ENCODE measurements at places on chromosomes 12 and 14. TPM values are rescaled to one million over a fixed set of nuclear protein-coding genes. Genes with fewer than 3 reads are reported as not detected.

DNA sequence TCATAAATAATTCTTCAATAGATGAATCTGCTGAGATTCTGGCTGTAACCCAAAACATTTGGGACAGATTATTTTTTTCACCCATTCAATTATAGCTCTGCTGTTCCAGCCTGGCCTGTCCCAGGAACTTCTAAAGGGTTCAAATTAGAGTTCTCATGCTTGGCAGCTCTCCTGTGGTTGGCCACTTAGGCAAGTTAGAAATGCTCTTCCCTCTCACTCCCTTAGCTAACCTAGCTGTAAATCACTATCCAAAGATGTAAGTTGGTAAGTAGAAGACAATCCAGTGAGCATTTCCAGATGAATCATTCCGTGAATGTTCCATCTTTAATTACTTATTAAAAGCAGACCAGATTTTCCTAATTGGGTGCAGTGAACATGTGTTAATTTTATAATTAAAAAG lies 760.4 kb upstream of the TBX3 start:
- H3K4me1 ChIP-seq = peaks cover 14% of the 10 kb centered on the region
- H3K27ac ChIP-seq = no peak overlapping the region
- no peak for DNase-seq
- H3K4me3 ChIP-seq = no peak overlapping the region
- H3K27me3 ChIP-seq = no peaks in the 10 kb centered on the region

TSPAN19 gene
- total RNA-seq = 0.50 TPM

DNA sequence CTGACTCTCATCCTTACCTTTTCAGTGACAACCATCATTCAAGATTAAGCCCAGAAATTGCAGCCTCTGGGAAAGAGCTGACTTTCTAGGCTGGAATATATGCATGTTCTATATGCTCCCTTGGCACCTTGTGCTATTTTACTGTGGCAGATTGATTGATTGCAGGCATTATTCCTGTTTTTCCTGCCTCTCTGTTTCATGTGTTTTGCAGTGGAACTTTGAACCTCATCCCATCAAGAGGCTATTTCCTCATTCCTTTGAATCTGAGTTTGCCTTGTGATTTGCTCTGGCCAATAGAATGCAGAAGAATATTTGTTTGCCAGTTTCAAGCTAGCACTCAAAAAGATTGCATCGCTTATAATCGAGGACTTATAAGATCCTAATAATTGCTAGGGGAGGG lies 174.8 kb upstream of the DCN start:
- no peak for DNase-seq
- H3K27me3 ChIP-seq = no peaks in the 10 kb centered on the region
- no peak overlapping the region for H3K27ac ChIP-seq
- H3K4me3 ChIP-seq = no peak overlapping the region

DNA sequence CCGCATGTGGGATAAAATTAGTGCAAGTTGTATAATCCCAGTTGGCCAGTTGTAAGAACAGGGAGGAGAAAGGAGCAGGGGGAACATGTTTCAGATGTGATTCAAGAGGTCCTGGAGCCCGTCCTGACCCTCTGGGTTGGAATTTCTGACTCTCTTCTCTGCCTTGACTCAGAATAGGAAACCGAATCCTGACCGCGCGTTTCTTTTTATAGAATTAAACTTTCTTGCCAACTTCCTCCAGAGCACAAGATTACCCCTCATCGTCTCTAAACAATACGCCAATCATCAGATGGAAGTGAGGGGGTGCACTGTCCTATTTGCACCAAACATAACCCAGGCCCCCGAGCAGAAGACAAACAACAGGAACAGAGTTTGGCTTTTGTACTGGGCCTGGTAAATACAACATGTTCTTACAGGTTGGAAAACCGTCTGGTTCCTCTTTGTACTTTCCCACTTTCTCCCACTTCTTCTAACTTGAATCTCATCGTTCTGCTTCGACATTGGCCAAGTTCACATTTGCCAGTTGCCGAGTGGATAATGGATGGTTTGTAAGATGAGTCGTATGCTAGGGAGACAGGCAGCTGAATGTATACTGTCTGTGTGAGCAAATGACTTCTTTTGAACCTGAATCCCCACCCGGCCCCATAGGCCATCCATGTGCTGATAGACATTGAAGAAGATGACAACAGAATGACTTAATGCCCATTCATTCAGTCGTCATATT lies 42.6 kb upstream of the MED13L start:
- DNase-seq = no peak
- no peaks in the 10 kb centered on the region for H3K36me3 ChIP-seq
- no peaks in the 10 kb centered on the region for H3K27me3 ChIP-seq
- no peaks in the 10 kb centered on the region for H3K4me1 ChIP-seq

TMEM179 gene
- total RNA-seq = 5.0 TPM

All from GM23338 (cell line).